ENCODE measurements at places on chromosomes 5 and 9.

DNA sequence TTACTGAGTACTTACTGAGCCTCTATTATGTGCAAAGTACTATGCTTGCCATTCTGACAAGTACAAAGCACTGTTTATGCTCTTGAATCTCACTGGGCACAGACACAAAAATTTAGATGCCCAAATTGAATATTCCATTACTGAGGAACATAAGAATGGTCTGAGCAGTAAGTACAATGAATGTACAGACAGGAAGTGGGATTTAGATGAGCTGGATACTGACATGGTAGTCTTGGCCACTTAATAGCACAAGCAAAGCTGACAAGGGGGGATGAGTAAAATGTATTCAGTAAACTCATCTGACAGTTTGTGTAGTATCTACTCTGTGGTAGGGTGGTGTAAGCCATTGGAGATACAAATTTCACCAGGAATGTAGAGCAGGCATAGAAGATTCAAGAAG is 132.4 kb downstream of the EFNA5 start:
- no peak for DNase-seq

DNA sequence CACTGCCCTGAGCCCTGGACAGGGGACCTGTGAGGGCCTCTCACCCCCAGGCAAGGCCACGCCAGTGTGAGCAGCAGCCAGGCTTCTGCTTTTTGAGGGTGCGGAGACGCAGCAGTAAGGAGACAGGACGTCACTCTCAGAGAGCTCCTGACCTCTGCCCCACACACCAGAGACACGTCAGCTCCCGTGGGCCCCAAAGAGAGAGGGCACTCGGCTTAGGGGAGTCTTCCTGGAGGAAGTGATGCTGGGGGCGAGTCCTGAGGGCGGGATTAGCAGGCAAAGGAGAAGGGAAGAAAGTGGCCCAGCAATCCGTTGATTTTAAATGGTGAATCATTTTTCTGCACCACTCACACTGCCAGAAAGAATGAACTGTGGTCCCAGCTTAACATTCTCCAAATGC is 24.0 kb upstream of the SLC9A3 start:
- no peak for DNase-seq

- DNase-seq, result no peak
Observed at GRCh38 chr9:136920734-136921231, 23.8 kb downstream of the FBXW5 start.

GRCh38 chr5:177300236-177300880 is 3.2 kb downstream of the RAB24 start:
- DNase-seq, result peak; percentile 83

DNA sequence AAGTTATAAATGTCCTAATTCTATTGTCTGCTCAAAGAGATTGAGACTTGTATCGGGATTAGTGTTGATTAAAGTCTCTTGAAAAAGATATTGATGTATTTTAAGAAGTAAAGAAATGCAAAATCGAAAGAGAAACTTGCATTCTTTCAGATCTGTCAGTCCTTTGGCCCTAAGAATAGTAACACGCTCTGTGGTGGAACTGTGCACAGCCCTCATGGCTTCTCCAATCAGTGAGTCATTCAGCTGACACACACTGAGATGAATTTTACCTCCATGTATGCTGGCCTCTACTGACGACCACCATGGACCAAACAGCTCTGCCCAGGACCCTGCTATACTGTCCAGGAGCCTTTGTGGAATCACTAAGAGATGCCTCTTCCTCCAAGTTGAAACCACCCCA is 232.4 kb downstream of the ESM1 start:
- DNase-seq, result no peak

DNA sequence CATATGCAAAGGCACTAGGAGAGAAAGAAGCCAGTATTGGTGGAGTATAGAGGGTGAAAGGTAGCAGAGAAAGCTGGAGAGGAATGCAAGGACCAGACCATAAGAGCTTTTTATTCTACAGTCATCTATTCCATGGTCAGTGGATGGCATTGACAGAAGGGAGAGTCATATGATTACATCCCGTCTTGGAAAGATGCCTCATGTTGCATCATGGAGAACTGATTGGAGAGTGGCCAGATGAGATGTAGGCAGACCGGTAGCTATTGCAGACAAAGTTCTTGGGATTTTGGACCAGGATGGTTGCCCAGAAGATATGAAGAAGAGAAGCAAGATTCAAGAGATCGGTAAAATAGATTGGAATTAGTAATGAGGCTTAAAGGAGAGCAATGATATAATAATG is 260.7 kb downstream of the CHSY3 start:
- DNase-seq, result no peak

- DNase-seq, result no peak
Observed at GRCh38 chr9:27601396-27601795, 28.1 kb upstream of the C9orf72 start.

GRCh38 chr9:128587453-128587852 is 35.1 kb downstream of the SPTAN1 start:
- peak; percentile 73 for DNase-seq

GRCh38 chr9:38036359-38037084 is 32.5 kb downstream of the SHB start:
- DNase-seq, result no peak

- no peak for DNase-seq
Observed at GRCh38 chr9:90801241-90801972, at the start of gene SYK. TSS of gene SYK (plus strand) at chr9:90801819. CDS start at chr9:90843899, 42,080 bp downstream.

GRCh38 chr5:171629628-171630349 is 155.8 kb upstream of the SMIM23 start:
- no peak for DNase-seq

DNA sequence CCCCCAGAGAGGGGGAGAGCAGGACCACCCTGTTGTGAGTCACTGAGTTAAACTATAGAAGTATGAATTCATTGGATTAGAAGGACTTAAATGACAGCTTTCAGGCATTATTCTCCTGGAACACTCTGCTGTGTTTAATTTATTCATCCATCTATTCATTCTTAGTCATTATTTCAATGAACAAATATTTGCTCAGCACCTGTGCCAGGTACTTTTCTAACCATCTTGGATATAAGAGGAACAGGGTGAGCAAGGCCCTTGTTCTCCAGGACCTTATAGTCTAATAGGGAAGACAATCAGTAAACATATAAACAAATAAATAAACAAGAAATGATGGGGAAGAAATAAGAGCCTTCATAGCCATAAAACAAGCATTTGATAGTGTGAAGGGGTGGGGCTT is 483.9 kb upstream of the BRINP1 start:
- no peak for DNase-seq

GRCh38 chr5:127758766-127759283 is 55.6 kb downstream of the CCDC192 start:
- DNase-seq, result no peak

DNA sequence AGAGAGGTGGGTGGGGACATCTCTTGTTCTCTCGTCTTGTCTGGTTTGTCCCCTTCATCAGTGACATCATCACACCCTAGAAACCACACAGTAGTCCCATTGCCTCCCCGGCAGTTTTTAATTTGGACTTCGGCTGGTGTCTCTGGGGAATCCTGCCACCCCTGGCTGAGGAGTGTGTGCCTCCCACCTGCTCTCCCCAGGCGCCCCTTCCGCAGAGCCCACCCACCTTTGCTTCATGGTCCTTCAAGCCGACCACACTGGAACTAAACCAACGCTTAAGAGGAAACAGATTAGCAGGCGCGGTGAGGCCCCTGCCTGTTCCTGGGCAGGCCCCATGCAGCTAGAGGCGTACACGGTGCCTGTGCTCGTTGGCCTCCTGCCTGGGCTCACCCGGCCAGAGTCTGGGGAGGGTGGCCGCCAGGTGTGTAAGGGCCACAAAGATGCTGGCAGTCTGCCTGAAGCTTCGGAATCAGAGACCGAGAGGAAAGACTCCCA is 107.6 kb upstream of the SPRY4 start:
- peak; percentile 74 for DNase-seq

DNA sequence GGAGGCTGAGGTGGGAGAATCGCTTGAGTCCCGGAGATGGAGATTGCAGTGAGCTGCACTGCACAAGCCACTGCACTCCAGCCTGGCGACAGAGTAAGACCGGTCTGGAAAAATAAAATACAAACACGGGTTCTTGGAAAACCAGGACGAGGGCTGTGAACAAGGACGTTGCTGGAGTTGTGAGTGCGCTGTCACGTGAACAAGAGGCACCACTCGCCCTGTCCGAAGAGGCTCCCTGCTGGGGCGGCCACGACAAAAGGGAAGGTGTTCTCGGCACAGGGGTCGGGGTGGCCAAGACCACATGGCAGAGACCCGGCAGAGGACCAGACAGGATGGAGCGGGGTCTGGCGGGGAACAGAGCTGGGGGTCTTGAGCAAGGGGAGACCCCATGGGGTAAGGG is 30.6 kb upstream of the UBAC1 start:
- DNase-seq, result no peak

DNA sequence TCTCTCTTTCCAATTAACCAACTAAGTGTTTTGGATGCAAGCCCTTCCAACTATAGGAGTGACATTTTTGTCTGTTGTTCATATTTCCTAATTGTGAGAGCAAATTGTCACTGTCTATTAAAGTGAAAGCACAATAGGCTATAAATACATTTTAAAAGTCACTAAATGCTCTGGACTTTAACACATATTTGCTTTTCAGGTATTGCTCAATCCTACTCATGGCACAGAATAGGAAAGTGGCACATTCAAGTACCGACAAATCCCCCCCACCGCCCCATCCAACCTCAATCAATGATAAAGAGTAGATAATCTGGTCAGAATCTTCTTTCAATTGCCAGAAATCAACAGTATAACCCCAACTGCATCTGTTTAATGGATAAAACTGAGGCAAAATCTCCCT is 419.8 kb downstream of the PLK2 start:
- no peak for DNase-seq

- DNase-seq, result no peak
Observed at GRCh38 chr9:35448496-35448895, 41.4 kb upstream of the RUSC2 start.

GRCh38 chr5:87136733-87137132 is 130.9 kb upstream of the RASA1 start:
- DNase-seq, result no peak

DNA sequence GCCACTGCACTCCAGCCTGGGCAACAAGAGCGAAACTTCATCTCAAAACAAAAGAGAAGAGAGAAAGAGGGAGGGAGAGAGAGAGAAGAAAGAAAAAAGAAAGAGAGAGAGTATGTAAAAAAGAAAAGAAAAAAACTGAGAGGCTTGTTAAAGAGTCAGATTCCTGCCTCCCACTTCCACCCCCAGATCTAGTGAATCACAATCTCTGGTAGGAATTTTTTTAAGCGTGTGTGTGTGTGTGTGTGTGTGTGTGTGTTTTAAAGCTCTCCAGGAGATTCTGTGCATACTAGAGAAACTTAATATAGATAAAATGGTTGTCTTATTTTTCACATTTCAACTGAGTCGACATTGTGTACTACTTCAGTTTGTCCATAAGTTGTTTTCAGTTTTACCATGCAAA is 32.0 kb downstream of the SAR1B start:
- no peak for DNase-seq

DNA sequence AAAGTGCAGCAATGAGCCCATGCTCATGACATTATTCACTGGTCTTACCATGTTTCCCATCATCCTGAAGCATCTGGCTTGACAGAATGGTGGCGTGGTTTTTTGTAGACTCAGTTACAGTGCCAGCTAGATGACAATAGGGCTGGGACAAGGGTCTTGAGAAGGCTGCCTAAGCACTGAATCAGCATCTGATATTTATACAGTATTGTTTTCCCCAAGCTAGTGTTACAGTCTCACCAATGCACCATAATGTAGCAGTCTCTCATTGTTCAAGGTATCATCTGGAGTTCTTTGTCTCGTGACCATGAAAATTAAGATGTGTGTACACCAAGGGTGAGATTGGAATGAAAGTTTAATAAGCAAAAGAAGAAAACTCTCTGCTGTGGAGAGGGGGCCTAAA is 19.0 kb upstream of the GGTA1 start:
- no peak for DNase-seq

GRCh38 chr5:168110384-168110783 is 181.1 kb upstream of the WWC1 start:
- no peak for DNase-seq

- DNase-seq, result no peak
Observed at GRCh38 chr5:96048763-96049162, 87.1 kb upstream of the ELL2 start.

- no peak for DNase-seq
Observed at GRCh38 chr5:157516626-157517325, 56.8 kb downstream of the NIPAL4 start.

DNA sequence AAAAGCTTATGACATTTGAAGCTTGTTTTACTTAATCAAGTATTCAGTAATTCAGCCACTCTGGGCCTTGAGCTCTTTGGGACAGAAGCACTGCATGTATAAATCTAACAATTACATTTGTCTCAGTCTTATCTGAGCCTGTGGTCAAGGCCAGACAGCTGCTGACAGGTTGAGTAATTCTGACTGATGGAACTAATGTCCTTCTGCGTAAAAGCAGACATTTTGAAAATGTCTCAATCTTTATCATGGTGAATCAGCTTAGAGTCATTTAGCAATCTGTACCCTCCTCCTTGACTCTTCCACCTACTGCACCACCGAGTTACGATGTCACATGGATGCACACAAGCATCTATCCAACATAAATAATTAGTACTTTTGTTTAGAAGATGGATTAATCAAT is 400.0 kb downstream of the ARRDC3 start:
- DNase-seq, result no peak

GRCh38 chr5:107274571-107274970 is 396.2 kb downstream of the EFNA5 start:
- DNase-seq, result no peak

GRCh38 chr9:73780916-73781315 is 629.3 kb downstream of the ANXA1 start:
- no peak for DNase-seq

GRCh38 chr5:159897786-159898393 is 18.4 kb upstream of the ADRA1B start:
- DNase-seq, result no peak

- DNase-seq, result no peak
Observed at GRCh38 chr5:67065237-67065636, 131.4 kb downstream of the CD180 start.

- no peak for DNase-seq
Observed at GRCh38 chr9:117929868-117930267, 225.7 kb downstream of the TLR4 start.

DNA sequence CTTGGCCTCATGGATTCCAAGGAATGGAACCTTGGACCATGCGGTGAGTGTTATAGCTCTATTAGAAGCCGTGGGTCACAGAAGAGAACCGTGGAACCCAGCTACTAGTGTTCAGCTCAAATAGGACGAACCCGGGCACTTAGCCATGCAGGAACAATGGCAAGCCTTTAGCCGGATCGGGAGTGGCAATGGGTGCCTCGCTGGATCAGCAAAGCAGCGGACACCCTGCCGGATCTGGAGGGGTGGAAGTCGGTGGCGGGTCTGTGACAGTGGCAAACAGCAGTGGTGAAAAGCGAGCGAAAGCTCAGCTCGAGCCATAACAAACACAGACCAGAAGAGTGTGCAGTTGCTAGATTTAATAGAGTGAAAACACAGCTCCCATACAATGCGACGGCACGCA is 2.4 kb upstream of the CDO1 start:
- no peak for DNase-seq

DNA sequence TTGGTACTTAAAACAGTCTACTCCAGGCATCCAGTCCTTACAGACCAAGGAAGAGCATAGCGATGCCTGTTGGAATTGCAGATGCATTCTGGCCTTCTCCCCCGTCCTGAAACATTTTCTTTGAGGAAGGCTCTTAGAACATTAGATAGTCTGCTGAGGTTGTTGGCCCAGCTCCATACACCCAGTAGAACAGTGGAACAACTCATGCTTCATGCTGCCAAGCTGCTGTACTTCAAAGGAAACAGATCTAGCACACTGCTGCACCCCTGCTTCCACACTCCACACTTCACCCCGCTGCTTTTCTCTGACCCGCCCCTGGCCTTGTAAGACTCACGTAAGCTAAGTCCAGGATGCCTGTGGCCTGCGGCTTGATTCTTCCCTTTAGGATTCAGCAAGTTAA is 33.4 kb upstream of the NCS1 start:
- no peak for DNase-seq
